ENCODE measurements at places on chromosomes 3 and 15.
A peak's percentile ranks its signal among the peaks of the same experiment; 100 is the strongest.

GRCh38 chr3:179269152-179269707, 18.3 kb upstream of the KCNMB3 start:
- DNase-seq, result no peak

- DNase-seq, result no peak
Observed at GRCh38 chr15:57340682-57341259, 35.5 kb upstream of the CGNL1 start.

GRCh38 chr15:25527118-25527517, 88.3 kb upstream of the UBE3A start:
- no peak for DNase-seq

DNA sequence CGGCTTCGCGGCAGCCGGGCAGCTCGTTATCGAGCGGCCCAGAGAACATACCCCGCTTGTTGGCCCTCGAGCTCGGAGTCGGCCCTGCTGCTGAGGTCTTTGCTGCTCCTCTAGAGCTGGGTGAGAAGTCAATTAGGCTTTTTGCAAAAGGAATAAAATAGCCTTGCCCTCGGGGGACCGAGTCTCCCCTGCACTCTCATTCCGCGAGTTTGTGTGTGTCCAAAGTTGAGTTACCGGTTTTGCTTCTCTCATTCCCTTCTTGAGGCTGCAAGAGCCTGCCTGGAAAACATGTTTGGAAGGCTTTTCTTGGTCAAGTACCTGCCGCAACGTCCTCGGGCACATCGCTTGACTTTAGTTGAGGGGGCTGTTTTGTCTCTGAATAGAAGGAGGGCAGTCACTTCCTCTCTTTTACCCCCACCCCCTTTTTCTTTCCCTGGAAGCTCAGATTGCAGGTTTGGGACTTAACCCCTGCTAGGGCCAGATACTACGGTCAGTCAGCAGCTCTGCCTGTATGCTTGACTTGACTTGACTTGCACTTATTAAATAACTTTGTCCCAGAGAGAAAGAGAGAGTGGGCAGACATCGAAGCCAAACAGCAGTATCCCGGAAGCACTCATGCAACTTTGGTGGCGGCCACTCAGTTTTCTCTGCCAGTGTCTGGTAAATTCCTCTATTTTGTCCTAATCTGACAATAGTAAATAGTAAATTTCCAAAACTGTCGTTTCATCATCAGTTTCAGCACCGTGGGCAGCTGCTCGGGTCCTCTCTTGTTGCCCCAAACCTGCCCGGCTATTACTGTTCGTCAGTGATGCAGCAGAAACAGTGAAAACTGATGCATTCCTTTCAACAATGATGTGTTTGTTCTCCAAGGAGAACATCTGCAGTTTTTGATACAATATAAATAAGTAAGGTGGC, 609 bp downstream of the RNF13 start:
- DNase-seq, result peak; percentile 25

DNA sequence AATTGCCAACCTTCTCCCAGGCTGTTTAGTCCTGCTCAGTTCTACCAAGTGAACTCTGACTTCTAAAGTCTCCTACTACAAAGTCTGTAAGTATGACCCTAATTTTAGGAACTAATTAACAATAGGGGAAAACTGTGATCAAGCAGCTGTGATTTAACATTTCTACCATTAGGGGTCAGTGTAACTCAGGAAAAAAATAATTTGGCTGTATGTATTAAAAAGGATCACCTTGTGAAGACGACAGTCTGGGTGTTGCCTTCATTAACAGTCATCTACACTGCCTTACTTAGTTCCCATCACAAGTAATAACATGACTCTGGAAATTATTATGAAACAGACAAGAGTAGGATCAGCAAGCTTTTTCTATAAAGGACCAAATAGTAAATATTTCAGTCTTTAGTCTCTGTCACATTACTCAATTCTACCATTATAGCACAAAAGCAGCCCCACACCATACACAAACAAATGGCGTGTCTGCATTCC, 4.2 kb upstream of the NPHP3 start:
- peak; percentile 52 for DNase-seq

DNA sequence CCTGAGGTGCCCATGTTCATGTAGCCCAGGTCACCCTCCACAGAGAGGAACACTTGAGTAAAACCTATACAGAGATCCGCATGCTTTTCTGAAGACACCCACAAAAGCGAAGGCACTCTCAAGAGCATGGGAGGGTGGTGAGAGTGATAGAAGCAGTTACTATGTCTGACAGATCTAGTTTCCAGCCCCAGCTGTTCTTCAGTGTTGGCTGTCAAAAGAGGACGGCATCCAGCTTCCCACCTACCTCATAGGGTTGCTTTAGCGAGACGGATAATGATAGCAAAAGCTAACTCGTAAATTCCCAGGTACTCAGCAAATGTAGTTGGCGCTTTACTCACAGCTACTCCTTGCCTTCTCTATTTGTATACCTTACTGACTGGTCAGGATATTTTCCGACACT, 3.0 kb upstream of the MEX3B start:
- DNase-seq, result no peak

DNA sequence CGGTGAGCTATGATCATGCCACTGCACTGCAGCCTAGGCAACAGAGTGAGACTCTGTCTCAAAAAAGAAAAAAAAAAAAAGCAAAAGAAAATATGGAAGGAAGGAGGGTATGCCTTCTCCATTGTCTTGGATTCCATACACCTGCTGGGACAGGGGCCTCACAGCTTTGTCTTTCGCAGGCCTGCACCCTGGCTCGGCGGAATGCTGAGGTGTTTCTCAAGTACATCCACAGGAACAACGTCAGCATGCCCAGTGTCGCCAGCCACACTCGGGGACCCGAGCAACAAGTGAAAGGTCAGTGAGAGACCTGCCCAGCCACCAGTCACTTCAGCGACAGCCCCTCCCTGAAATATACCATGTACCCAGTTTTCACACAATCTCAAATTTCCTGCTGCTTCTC, 288.5 kb upstream of the UMPS start:
- DNase-seq, result no peak

DNA sequence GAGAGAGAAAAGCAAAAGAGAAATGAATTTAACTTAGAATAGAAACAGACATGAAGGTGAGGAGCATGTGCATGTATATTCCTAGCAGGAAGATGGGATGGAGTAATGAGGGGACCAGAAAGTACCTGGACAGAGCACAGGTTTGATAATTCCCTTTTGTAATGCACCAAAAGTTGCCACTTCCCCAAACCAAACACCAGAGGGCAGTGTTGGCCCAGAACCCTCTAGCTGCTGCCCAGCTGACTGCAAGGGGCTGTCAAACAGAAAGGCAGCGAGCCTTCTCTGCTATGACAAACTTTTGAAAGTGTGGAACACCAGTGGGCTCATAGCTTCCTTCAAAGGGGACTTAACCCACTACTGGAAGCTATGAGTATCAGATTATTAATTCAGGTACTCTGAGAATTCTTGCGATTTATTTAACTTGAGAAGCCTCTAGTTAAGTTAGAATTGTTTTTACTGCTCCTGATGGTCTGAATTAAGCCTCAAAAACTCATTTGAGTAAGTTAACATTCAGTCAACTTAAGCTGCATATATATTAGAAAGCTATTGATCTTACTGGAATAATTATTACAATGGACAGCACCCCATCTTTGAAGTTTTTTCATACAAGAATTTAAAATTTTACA, 234.9 kb downstream of the NEK10 start:
- DNase-seq, result peak; percentile 45

DNA sequence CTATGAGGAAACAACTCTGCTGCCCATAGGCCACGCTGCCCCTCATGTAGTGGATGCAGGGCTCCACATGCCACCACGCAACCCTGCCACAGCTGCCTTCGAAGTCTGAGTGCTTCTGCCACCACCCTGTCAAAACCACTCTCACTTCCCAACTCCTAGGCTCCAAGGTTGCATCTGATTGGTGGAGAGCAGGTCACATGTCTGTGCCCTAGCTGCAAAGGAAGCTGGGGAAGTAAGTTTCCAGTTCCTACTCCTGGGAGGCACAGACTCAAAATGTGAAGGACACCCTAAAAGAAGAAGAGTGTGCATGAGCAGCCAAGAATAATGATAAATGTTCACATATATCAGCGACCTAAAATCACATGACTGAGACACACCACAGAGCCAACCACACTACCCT, 31.9 kb upstream of the TICRR start:
- no peak for DNase-seq

DNA sequence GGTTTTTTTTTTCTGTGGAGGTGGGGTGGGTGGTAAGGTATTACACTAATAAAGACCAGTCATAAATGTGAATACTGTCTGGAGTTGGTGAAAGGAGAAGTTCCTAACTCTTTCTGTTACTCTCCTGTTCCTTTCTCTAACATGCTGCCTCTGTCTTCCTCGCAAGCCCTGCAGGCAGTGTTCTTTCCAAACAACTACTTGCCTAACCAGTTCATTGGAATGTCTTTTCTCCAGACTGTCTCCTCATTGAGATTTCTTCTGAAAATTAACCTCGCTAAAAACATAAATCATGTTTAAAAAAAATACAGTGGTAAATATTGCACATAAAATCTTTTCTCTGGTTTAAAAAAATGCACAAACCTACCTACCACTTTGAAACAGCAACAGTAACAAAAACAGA, 135.2 kb downstream of the TP63 start:
- DNase-seq, result no peak

DNA sequence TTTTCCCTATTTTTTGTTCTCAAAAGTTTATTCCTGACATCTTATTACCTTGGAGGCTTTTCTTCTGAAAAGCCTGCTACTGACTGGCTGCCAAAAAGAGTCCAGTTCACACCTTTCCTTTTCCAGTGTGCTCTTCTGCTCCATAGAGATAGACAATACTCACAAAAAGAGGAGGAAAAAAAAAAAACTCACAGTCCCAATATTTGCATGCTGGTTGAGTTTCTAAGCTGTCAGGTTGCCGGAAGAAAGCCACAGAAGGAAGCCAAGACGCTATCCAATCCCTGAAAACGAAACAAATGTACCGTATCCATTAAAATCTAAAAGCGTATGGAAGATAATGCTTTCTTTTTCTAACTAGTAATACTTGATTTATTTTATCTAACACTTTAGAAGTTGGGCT, 299.5 kb downstream of the CADM2 start:
- DNase-seq, result no peak

- DNase-seq, result no peak
Observed at GRCh38 chr3:4633078-4634004, 140.2 kb downstream of the ITPR1 start.

DNA sequence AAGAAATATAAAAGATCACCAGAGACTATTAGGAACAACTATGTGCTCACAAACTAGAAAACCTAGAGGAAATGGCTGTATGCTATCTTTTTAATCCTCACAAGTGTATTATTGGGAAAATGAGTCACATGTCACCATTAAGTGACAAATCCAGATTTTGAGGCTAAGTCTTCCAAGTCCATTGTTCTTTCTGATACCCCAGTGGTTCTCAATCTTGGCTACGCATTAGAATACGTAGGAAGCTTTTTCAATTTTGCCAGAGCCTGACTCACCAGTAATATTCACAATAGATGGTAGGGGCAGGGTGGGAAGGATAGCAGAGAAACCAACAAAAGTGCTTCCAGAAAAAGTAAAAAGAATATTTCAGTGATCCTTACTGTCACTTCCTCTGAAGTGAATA, 117.0 kb downstream of the FILIP1L start:
- no peak for DNase-seq

- DNase-seq, result no peak
Observed at GRCh38 chr3:185764980-185765370, 59.9 kb downstream of the IGF2BP2 start.

GRCh38 chr15:57821826-57822225, 115.3 kb downstream of the POLR2M start:
- no peak for DNase-seq

DNA sequence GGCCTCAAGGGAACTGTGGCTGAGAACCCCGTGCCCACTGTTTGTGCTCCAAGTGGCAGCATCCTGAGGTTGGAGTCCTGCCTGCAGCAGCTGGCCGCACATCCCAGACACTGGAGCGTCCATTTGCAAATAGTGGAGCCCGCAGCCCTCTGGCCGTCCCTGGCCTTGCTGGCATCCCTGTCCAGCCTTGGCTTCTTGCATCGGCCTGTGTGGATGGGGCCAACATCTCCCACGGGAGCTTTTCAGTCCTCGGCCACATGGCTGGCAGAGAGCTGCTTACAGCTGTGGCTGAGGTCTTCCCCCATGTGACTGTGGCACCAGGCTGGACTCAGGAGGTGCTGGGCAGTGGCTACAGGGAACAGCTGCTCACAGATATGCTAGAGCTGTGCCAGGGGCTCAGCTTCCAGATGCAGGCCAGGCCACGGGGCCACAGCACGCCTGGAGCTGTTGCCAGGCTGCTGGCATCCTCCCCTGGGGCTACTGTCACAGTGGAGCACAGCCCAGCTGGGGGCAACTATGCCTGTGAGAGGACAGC, 71.2 kb downstream of the FAM43A start:
- DNase-seq, result no peak

DNA sequence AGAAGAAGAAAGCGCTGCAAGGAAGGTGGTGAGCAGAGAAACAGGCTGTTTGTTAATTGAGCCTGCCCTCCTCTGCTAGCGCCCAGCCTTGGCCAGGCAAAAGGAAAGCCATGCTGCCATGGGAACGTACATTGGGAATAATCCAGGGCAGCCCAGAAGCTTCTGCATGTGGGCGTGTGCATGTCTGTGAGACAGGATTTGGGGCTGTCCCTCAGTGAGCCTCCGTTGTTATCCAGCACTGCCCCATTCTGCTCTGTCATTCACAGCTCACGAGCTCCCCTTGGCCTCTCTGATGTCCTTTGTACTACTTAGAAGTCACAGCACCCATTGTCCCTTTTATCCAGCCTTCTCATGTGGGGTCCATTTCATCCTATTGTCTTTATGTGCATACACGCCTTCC, 239.1 kb upstream of the ROPN1 start:
- no peak for DNase-seq

- DNase-seq, result no peak
Observed at GRCh38 chr3:53109190-53109589, 21.0 kb downstream of the RFT1 start.

DNA sequence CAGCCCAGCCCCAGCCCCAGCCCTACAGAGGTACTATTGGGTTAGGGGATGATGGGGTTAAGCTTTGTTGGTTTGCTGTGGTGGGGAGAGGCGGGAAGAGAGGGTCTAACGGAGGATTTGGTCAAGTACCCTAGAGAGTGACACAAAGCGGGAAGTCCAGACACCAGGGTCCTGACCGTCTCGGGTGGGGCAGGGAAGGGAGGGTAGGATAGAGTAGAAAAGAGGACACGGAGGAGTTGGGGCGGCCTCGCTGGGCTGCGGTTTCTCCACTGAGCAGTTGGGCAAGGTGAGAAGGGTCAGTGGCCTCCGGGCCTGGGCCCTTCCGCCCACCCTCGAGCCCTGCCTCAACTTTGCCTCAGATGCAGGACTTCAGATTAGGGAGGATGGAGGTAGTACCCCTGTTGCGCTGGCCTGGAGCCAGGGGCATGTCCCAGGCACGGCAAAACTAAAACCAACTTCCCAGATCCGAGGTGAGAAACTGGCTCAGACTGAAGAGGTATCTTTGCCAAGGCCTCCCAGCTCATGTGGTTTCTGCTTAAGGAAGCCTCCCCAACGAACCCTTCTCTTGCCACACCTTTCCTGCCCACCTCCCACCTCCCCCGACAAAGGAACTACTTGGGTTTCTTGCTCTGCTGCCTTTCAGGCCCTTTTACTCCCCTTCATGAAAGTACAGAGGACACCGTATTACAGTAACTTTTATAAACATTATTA, 551 bp downstream of the PML start:
- no peak for DNase-seq

- DNase-seq, result no peak
Observed at GRCh38 chr3:136332776-136333175, 82.6 kb downstream of the PCCB start.
